Forelimb muscle (tissue), 1 donor: ENCODE measurements at places on chromosomes 1 and 21. TPM values are rescaled to one million over a fixed set of nuclear protein-coding genes. Genes with fewer than 3 reads are reported as not detected.

DNA sequence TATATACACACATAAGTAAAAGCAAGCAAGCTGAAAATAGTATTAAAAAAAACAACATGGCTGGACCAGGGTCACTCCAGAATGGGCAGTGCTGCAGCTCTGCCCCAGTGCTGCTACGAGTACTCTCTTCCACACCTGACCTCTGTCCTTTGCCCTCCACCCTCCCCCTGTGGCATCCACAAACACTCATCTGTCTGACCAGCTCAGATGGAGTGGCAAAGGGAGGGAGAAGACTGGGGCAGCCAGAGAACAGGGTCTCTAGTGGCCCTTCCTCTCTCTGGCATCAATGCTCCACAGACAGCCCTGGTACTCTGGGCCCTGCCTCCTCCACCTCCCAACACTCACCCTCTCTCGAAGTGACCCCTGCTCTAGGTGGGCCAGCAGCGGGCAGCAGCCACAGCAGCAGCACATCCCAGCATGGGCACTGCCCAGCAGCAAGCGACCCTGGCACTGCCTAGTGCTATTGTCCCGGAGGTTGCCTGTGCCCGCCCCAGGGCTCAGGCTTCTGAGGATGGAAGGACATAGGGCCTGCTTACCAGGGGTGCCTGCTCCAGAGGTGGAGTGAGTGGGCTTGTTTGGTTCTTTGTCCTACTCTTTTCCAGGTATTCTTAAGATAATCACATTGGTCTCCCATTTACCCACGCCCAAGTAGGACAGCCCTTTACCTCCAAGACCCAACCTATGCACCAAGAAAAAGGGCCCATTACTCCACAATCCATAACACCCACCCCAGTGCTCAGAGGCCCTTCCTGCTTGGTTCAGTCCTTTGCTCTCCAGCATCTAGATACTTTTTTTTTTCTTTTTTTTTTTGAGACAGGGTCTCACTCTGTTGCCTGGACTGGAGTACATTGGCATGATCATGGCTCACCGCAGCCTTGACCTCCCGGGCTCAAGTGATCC is 6.2 kb downstream of the ARHGEF2 start:
- DNase-seq, result no peak

DNA sequence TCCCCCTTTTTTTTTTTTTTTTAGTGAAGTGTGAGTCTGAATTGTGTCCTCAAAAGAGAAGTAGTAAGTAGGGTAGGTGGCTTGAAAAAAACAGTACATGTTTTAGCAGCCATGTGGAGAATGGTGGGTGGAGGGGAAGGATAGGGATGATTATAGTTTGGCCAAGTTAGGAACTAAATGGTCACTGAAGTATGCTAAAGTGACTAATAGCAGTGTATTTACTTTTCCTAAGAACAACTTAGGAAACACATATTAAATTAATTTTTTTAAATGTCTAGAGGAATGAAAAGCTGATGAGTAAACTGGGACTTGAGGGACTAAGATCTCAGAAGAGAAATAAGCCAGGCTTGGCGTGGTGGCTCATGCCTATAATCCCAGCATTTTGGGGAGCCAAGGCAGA is 55.5 kb downstream of the PLA2G4A start:
- no peak for DNase-seq

- DNase-seq, result no peak
These were observed 35.9 kb upstream of the TMEM52 start for GRCh38 chr1:1954831-1955441.

- DNase-seq, result no peak
These were observed 58.4 kb upstream of the ATP1B1 start for GRCh38 chr1:169048043-169048442.

GRCh38 chr1:63248216-63248615 is 74.2 kb upstream of the FOXD3 start:
- DNase-seq, result no peak

- no peak for DNase-seq
These were observed 3.1 kb downstream of the C1orf162 start for GRCh38 chr1:111476761-111477309.

DNA sequence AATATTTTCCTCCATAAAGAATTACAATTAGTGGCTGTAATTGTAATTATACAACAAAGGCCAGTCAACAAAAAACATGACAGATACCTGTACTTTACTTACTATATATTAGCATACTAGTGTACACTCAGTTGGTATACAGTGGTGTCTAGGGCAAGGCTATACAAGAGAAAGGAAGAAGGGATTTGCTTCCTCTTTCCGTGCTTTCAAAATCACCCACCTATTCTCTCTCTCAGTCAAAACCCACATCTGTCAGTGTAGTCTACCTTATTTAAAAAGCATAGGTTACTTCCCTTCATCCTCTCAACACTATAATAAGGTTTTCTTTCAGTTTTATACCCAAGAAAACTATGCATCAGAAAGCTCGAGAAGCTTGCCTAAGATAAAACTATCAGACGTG is 355.8 kb upstream of the NR5A2 start:
- DNase-seq, result no peak

DNA sequence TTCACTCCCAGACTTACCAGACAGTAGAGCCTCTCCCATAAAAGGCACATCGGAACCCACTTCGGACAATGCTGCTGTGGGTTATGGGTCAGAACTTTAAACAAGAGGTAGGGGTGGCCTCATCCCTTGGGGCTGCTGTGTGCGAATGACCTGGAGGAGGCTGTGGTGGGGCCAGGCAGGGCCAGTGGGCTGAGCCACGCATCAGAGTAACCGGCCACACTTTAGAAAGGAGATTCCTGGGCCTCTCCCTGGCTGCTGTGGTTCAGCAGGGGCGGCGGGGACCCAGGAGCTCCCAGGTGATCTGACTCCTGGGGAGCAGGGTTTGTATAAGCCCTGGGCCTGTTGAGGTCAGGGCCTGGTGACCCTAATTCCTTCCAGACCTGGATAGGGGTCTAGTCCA is 110.2 kb upstream of the C1orf174 start:
- DNase-seq, result no peak

DNA sequence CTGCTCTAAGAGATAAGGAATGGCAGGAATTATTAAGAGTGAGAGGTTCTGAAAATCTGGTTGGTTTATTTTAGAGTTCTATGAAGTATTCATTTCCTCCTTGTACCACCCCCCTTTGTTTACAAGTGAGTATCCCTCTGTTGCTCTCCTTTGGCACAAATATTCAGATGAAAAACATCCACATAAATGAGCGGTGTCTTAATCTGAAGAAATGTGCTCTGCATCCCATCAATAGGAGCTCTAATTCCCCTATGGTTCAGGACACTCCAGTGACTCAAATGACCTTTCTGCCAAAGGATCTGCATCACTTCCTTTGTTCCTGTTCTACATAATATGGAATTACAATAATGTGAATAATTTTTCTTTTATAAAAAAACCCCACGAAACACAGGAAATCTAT is 16.6 kb downstream of the DDAH1 start:
- no peak for DNase-seq

DNA sequence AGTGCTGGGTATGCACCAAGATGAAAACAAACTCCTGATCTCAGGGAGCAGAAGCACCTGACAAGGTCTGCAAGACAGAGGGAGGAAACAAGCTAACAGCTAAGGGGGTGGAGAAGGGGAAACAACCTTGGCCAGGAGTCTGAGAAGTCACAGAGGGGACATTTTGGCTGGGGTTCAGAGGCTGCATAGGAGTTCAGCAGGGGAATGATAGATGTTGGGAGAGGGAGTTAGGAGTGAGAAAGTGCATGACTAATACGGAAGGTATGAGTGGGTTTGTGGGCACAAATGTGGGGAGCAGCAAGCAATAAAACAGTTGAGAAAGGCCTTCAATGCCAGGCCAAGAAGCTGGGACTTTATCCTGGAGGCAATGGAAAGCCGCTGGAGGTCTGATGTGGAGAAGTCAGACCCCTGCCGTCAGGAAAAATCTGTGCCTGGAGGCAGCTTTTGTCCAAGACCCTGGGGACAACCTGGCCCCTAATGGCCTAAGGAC is 16.4 kb downstream of the EPHA2 start:
- no peak for DNase-seq

Gene BRDT
- polyA plus RNA-seq, result not detected

Gene PRAMEF20
- polyA plus RNA-seq, result not detected

Gene OR2L2
- 0.06 TPM for polyA plus RNA-seq

Gene LCE3D
- polyA plus RNA-seq, result not detected
